Esophagus squamous epithelium (tissue), 5 donors: ENCODE measurements at places on chromosomes 1 and 21.

- H3K27me3 ChIP-seq: no peaks in the 10 kb centered on the region
- DNase-seq: no peak
- H3K36me3 ChIP-seq: no peaks in the 10 kb centered on the region
- H3K4me3 ChIP-seq: no peak overlapping the region
- no peak overlapping the region for H3K27ac ChIP-seq
- H3K4me1 ChIP-seq: no peaks in the 10 kb centered on the region
Measured at GRCh38 chr21:9760398-9761074, 760.8 kb upstream of the TPTE start.

- H3K4me3 ChIP-seq: no peak overlapping the region
- no peaks in the 10 kb centered on the region for H3K27me3 ChIP-seq
- no peak overlapping the region for H3K27ac ChIP-seq
Measured at GRCh38 chr1:198118134-198118533, 38.7 kb upstream of the NEK7 start.

DNA sequence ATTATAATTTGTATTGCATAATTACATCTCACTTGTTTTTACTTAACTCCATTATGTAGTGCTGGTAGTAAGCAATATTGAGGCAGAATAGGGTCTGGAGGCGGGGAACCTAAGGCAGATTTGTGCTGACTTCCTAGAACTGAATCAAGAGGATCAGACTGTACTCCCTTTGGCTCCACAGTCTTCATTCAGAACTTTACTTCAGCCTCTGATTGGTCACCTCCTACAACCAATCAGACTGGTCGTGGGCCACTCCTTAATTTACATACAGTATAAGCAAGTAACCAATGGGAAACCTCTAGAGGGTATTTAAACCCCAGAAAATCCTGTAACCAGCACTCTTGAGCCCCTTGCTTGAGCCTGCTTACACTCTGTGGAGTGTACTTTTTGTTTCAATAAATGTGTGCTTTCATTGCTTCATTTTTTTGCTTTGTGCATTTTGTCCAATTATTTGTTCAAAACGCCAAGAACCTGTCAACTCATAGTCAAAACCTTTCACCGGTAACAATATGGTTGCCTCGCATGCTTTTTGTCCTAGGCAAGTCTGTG lies 31.6 kb downstream of the ZBTB8OS start:
- H3K27me3 ChIP-seq: no peaks in the 10 kb centered on the region
- H3K4me3 ChIP-seq: no peak overlapping the region
- H3K27ac ChIP-seq: no peak overlapping the region
- no peak for DNase-seq

GRCh38 chr1:162629651-162630050 lies 2.6 kb upstream of the DDR2 start:
- H3K27ac ChIP-seq: peak overlapping the region; percentile 85
- DNase-seq: no peak
